ENCODE measurements at places on chromosomes 4 and X.

GRCh38 chr4:169397762-169398161 lies 127.0 kb upstream of the SH3RF1 start:
- no peak for DNase-seq

GRCh38 chr4:128068918-128069317 lies 7.8 kb downstream of the LARP1B start:
- DNase-seq = no peak

DNA sequence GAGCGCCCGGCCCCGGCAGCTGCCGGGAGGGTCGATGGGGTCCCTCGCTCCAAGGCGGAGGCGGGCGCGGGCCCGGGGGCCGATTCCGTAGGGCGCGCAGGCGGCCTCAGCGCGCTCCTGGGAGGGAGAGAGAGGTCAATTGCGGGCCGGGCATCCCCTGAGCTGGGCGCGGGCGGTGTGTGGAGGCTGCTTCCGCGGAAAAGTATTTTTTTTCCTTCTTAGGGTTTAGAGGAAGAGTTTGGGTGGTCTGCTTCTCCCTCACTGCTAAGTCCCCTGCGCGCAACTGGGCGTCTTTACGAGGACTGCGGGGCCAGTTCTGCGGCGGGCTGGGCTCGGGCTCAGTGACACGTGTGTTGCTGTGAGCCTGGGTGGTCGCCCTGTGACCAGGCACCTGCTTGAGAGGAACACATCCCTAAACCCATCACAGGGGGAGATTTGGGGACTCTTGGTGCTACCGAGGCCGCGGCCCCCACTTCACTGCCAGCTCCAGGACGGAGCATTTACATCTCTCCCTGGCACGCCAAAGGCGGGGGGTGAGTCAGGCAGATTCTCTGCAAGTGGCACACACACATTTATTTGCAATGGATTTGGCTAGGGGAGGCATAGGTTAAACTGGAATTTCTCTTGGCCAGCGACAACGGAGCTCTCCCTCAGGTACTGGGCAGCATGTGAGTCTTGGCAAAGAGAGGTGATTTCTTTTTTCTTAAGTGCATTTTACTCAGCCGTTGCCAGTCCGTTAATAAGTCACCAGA lies 151.2 kb upstream of the SLC4A4 start:
- DNase-seq = peak; percentile 10

GRCh38 chrX:29587107-29587506 lies 628.3 kb upstream of the MAGEB2 start:
- no peak for DNase-seq

GRCh38 chrX:9171841-9172463 lies 138.0 kb upstream of the FAM9B start:
- DNase-seq = no peak

DNA sequence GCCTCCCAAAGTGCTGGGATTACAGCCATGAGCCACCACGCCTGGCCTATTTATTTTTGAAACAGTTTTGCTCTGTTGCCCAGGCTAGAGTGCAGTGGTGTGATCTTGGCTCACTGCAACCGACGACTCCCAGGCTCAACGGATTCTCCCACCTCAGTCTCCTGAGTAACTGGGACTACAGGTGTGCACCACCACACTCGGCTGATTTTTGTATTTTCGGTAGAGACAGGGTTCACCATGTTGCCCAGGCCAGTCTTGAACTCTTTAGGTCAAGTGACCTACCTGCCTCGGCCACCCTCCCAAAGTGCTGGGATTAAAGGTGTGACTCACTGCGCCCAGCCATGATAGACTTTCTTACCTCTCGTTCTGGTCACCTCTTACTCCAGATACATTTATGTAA lies 124.0 kb downstream of the UBE2K start:
- no peak for DNase-seq

GRCh38 chr4:3477750-3478430 lies 14.8 kb downstream of the DOK7 start:
- no peak for DNase-seq

- DNase-seq = no peak
These were observed 47.9 kb downstream of the CHIC2 start for GRCh38 chr4:54016504-54016903.

DNA sequence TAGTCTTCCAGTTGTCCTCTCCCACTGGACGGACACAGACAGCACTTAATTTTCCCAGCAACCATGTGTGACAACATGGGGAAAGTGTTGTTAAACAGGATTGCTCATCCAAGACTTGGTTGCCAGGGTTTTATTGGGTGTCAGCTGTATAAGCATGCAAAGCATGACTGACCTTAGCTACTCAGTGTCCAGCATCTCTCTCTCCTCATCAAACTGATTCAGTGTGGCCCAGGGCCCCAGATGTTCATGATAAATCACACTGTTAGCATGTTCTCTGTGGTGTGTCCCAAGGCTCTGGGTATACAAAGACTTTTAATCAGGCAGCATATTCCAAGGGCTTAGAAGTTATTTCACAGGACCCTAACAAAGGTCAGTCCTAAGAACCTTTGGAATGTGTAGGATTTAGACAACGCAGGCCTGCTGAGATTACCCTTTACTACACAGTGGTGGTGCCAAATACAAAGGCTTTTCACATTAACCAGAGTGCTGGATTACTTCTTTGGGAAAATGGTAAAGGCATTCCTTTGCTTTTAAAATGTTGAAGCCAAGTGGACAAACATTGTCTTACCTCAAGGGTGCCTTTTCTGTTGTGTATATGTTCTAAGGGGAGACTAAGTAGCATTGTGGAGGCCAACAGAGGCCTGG lies 213.3 kb downstream of the GLUD2 start:
- DNase-seq = no peak

- no peak for DNase-seq
These were observed 35.8 kb downstream of the ATXN3L start for GRCh38 chrX:13283950-13284546.

DNA sequence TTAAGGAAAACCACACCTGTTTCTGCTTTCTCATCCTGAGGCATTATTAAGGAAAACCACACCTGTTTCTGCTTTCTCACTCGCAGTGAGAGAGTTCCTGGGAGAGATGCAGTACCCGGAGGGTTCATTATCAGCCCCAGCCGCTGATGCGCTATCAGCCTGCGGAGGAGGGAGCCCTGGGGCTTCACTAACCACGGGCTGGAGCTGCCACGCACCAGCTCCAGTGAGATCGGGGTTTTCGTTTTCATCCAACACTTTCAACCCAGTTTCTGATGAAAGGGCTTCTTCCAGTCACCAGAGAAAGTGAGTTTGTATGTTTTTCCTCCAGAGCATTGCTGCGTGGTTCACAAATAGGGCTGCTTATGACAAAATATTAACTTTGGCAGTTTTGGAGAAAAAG lies 93.2 kb upstream of the PRKX start:
- DNase-seq = no peak

- DNase-seq = no peak
These were observed 213.2 kb upstream of the RPS6KA3 start for GRCh38 chrX:20479896-20480295.

DNA sequence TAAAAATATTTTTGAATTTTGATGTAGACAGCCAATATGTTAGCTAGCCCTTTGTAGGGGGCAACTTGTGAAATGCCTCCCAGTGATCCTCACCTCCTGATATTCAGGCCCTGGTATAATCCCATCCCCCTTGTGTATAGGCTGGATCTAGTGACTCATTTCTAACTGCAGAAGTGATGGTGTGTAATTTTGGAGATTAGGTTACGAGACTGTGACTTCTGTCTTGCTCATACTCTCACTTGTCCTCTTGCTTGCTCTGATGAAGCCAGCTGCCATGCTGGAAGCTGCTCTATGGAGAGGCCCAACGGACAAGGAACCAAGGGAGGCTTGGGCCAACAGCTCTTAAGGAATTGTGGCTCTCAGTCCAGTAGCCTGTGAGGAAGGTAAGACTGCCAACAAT lies 61.7 kb downstream of the GPR82 start:
- DNase-seq = no peak

DNA sequence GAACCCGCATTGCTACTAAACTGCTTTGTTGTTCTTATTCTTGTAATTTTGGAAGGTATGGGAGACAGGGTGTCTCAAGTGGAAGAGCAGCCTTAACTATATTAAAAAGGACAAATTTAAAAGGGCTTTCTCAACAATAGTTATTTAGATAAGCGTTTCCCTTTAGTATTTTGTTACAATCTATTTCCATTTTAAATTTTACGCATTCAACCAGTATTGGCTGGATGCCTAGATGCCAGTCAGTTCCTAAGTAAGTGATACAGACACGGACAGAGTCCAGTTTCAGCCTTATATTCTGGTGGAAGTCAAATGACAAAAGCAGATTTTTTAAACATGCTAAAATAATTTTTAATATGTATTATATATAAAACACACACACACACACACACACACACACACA lies 28.3 kb downstream of the FAT1 start:
- DNase-seq = no peak

- DNase-seq = peak; percentile 39
These were observed 339 bp downstream of the CUL4B start for GRCh38 chrX:120560405-120560841.

DNA sequence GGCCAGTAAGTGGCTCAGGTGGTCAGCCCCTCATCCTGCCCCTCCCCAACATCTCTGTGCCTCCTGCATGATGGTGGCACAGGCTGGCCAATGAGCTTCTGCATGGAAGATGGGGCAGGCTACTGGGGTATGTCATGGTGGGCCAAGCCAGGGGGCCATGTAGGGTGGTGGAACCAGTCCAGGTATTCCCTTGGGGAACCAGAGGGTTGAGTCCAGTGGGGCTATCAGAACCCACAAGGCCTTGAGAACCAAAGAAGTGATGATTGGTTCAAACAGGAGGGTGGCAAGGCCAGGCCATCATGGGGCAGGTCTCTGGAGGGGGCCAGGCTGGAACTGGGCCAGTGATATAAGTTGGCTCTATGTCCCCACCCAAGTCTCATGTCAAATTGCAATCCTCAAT lies 18.8 kb upstream of the PPP2R2C start:
- no peak for DNase-seq
